ENCODE measurements at places on chromosomes 12 and 14. TPM values are rescaled to one million over a fixed set of nuclear protein-coding genes. Genes with fewer than 3 reads are reported as not detected.

The GPR132 gene
- 0.14 TPM for polyA plus RNA-seq

The CCDC177 gene
- not detected for polyA plus RNA-seq

The TAS2R14 gene
- 2.1 TPM for polyA plus RNA-seq

The SOS2 gene
- polyA plus RNA-seq, result 13.1 TPM

The EXOC3L4 gene
- not detected for polyA plus RNA-seq
